ENCODE measurements at places on chromosomes 13 and 19.

GRCh38 chr13:58712191-58712590, 1080.6 kb downstream of the PCDH17 start:
- no peak for DNase-seq

GRCh38 chr13:94058821-94059360, 420.6 kb downstream of the DCT start:
- no peak for DNase-seq

DNA sequence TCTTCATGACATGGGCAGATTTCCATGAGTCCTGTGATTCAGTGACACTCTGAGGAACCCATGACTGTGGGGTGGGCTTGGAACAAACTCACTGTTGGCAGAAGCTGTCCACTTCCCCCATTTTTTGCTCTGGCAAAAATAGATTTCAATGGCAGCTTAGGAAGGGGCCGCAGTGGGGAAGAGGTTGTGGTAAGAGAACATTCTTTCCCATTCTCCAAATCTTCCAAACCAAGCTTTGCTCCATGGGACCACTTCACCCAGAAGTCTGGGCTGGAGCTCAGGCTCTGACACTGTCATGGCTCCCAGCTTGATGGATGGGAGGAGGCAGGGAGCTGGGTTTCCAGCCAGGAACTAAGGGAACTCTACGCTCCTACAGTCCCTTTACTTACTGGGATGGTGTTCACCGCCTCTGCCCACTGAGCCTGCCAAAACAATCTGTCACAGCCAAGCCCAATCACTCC, 24.9 kb upstream of the MEDAG start:
- DNase-seq = no peak

GRCh38 chr19:41355802-41356201, 2.1 kb upstream of the TGFB1 start:
- DNase-seq = no peak

DNA sequence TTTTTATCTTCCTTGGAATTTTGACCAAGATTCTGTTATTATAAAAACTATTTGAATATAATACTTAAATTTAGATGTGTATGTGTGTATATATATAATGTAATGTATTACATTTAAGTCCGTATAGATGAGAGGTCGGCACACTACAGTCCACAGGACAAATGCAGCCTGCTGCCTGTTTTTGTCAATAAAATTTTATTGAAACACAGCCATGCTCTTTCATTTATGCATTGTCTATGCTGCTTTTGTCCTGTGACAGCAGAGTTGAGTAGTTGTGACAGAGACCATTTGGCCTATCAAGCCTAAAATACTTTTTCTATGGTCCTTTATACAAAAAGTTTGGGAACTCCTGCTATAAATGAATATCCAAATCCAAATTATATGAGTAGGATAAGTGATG, 69.7 kb downstream of the PCCA start:
- no peak for DNase-seq

DNA sequence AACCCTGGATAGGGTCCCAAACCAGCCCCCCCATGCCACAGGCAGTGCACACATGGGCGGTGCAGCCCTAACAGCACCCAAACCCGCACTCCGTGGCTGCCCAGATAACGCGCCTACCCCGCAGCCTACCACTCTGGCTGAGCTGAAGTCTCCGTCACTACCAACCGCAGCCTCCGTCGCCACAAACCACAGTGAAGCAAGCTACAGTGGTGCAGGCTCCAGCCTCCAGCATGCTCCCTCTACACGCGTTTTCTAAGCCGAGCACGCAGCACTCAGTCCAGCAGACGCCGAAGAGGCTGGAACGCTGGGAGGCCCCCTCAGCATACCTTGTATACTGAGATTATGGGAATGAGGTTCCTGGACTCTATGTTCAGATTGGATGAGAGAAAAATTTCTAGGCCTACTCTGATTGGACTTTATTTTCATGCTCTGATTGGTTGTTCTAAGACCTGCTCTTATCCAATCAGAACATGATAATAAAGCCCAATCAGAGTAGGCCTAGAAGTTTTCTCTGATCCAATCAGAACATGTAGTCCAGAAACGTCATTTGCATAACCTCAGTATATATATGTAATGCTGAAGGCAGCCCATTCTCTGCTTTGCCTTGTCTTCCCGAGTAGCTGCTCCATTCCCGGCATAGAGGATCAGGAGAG, 56.7 kb upstream of the C1QTNF9B start:
- no peak for DNase-seq
